ENCODE measurements at places on chromosomes 1 and 21.

DNA sequence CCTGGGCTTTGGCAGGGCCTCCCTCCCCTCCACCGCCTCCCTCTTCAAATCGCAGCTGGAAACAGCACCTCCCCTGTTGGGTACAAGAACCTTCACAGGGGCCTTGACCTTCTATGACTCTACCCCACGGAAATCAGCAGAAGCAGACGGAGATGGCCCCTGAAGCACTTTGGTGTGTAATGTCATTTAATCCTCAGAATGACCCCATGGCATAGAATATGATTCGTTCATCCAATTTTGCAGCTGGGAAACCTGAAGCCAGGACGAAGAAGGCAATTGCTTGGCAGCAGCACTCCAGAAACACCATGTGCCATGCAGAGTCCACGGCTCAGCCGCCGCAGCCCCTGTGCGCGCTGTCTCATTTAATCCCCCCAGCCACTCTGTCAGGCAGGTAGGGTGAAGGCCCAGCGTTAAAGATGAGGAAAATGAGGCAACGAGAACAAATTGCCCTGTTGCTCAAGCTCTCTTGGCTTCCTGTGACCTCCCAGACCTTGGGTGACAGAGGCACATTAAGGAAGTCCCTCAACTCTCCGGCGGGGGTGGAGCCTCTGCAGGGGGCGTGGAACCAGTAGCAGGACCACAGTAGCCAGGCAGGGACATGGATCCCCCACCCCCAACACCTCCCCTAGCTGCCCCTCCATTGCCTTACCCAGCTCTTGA lies 25.8 kb upstream of the LAPTM5 start:
- no peak for DNase-seq

- no peak for DNase-seq
Observed at GRCh38 chr1:156948708-156949107, 28.3 kb downstream of the LRRC71 start.

GRCh38 chr1:181386951-181387350 lies 96.4 kb upstream of the CACNA1E start:
- DNase-seq = no peak

DNA sequence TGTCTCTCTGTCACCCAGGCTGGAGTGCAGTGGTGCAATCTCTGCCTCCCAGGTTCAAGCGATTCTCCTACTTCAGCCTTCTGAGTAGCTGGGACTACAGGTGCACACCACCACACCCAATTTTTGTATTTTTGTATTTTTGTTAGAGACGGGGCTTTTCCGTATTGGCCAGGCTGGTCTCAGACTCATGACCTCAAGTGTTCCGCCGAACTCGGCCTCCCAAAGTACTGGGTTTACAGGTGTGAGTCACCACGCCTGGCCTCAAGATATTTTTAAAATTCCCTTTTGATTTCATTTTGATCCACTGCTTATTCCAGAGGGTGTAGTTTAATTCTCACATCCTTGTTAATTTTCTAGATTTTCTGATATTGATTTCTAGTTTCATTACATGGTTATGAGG lies 3.8 kb downstream of the IFI44L start:
- no peak for DNase-seq

DNA sequence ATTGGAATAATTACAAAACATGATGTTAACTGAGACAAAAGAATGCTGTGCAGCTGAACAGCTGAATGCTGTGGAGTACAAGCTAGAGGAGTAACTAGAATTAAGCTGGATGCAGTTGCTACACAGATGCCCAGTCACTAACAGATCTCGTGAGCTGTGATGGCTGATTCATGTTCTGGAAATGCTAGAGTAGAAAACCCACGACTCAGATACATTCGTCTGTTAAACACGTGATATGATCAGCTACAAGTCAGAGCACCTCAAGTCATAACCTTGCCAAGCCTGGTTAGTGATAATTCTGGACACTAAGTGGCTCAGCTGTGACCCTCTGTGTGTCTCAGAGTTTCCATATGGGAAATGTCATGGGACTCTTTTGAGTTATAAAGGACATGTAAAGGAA lies 89.7 kb upstream of the ESRRG start:
- DNase-seq = no peak

DNA sequence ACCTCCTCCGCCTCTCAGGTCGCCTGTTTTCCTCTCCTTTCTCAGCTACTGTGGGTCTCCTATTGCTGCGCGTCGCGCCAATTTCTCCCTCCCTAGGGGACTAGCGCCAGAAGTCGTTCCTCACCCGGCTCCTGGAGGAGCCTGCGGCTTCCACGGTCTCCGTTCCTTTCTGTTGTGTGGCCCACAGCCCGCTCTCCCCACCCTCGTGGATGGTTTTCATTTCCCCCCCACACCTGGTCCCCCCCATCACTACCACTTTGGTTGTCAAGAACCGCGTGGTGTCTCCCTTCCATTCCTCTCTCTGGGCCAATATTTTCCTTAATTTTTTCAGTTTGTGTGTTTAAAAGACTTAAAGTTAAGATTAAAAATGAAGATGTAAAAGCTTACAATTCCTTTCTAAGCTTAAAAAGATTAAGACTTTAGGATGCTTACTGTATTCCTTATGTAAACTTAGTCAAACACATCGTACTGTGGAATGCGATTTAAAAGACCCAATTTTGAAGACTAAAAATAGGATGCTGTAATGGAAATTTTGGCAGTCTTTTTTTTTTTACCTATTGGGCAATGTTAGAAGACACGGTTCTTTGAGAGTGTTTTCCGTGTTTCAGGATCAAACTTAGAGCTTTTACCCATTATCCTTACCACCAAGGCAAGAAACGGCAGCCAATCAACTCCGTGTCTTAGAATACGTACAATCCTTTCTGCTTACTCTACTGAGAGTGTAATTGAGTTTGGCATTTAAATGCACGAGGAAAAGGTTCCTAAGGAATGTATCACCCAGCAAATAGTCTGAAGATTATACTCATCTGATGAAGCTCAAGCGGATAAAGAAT lies 773 bp downstream of the CNST start:
- DNase-seq = peak; percentile 21

- DNase-seq = no peak
Observed at GRCh38 chr1:41619511-41620364, 135.3 kb upstream of the EDN2 start.
